ENCODE measurements at places on chromosomes 11 and 22.

DNA sequence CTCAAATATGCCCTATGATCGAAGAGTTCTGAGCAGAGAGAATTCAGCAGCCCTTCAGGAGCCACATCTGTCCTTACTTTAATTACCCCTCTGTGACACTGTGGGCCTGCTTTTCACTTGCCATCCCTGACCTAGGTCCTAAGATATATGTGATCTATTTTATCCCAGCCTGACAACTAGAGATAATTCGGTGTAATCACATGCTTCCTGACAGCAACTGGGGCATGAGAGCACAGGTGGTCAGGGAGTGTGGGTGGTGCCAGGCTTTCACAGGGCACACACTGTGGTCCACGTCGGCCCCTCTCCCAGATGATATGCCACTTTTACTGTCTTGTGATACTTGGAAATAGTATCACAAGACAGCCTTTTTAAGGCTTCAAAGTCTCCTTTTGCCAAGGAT lies 3.9 kb downstream of the TUBA8 start:
- H3K4me1 ChIP-seq, result peaks cover 33% of the 10 kb centered on the region
- no peaks in the 10 kb centered on the region for H3K36me3 ChIP-seq
- H3K27ac ChIP-seq, result no peak overlapping the region
- no peak overlapping the region for H3K4me3 ChIP-seq

DNA sequence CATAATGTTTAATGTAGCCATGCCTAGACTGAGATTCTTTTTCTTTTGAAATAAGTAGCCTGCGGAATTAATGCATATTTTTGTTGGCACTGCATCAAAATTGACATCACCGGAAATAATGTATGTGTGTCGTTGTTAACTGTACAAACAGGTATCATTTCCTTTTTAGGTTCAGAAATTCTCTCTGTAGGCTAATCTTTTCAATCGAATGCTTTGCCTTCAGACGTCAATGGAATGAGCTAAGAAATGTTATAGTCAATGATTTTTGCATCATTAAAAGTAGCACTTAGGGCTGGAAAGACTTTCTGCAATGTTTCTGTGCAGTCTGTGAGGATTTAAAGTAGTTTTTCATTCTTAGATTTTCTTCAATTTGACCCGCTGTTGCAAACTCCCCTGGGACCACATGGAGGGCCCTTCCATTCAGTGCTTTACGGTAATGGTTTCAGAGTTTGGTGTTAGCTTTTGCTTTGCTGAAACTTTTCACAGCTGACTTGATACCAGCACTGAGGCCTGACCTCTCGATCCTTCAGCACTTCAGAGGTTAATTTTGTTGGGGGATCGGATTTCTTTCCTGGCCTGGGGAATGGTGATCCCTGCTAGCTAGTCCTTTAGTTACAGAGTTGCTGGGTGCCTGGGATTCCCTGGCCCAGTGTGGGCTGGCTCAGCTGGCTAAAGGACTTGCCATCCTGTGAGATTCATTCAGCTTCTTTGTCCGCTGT lies 137.8 kb downstream of the DBX1 start:
- H3K4me1 ChIP-seq, result no peaks in the 10 kb centered on the region
- no peak overlapping the region for H3K4me3 ChIP-seq
- H3K36me3 ChIP-seq, result no peaks in the 10 kb centered on the region
- no peaks in the 10 kb centered on the region for H3K27me3 ChIP-seq

- no peak overlapping the region for H3K27ac ChIP-seq
- peaks cover 5% of the 10 kb centered on the region for H3K36me3 ChIP-seq
- H3K4me1 ChIP-seq, result no peaks in the 10 kb centered on the region
- H3K4me3 ChIP-seq, result no peak overlapping the region
- DNase-seq, result no peak
Measured at GRCh38 chr11:34997952-34998528, 81.6 kb downstream of the PDHX start.

DNA sequence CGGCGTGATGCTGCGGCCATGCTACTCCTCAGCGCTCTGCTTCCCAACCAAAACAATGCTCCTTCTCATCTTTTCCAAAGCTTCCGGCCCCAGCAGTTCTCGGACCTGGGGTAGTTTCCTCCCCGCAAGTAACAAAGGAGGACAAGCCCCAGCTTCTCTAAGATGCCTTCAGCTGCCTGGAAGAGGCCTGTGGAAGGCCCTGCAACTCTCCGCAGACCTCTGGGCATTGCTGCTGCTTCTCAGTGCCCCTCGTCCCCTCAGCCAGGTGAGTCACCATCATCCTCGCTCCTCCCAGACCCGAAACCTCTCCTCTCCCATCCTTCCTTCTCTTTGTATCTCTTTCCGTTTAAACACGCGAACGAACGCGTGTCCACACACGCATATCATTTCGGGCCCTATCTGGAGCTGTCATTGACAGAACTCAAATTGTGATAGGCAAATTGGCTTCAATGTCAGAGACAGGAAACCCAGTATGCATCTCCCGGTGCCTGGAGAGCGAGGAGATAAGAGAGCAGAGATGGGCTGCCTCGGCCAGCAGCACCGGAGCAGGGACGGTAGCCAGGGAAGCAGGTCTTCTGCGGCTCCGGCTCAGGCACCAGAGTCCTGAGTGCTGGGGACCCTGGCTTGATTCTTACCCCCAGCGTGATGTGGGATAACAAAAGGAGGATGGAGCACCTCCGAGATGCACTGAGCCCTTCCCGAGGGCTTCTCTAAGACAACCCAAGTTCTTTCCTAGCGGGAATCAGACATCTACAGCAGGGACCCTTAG lies 22.0 kb upstream of the JAM3 start:
- H3K27me3 ChIP-seq, result no peaks in the 10 kb centered on the region
- H3K4me1 ChIP-seq, result peaks cover 8% of the 10 kb centered on the region
- H3K36me3 ChIP-seq, result no peaks in the 10 kb centered on the region
- no peak overlapping the region for H3K27ac ChIP-seq
- no peak overlapping the region for H3K4me3 ChIP-seq

- H3K27me3 ChIP-seq, result no peaks in the 10 kb centered on the region
- H3K4me3 ChIP-seq, result no peak overlapping the region
- no peaks in the 10 kb centered on the region for H3K36me3 ChIP-seq
- H3K27ac ChIP-seq, result no peak overlapping the region
- H3K4me1 ChIP-seq, result peaks cover 8% of the 10 kb centered on the region
Measured at GRCh38 chr11:64153812-64154211, 12.1 kb downstream of the MACROD1 start.

DNA sequence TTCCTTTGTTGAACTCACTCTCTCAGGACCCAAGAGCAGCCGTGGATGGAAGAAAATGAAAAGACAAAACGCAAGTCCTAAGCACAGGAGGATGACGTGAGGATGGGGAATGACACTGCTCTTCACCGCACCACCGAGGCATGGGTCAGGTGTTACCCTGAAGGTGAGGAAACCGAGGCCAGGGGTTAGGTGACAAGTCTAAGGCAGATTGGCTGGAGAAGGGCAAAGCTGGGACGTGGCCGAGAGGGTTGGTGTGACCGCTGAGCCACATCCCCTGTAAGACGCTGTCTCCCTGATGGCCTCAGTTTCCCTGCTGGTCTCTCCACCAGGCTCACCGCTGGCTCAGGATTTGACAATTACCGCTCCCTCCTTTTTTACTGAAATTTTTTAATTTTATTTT lies 284.4 kb downstream of the CTTN start:
- H3K36me3 ChIP-seq, result no peaks in the 10 kb centered on the region
- H3K4me1 ChIP-seq, result no peaks in the 10 kb centered on the region
- peaks cover 8% of the 10 kb centered on the region for H3K27me3 ChIP-seq
- no peak for DNase-seq

GRCh38 chr22:29998627-29999384 lies 81.5 kb upstream of the HORMAD2 start:
- no peak overlapping the region for H3K4me3 ChIP-seq
- no peak overlapping the region for H3K27ac ChIP-seq
- H3K27me3 ChIP-seq, result no peaks in the 10 kb centered on the region
- H3K4me1 ChIP-seq, result no peaks in the 10 kb centered on the region

DNA sequence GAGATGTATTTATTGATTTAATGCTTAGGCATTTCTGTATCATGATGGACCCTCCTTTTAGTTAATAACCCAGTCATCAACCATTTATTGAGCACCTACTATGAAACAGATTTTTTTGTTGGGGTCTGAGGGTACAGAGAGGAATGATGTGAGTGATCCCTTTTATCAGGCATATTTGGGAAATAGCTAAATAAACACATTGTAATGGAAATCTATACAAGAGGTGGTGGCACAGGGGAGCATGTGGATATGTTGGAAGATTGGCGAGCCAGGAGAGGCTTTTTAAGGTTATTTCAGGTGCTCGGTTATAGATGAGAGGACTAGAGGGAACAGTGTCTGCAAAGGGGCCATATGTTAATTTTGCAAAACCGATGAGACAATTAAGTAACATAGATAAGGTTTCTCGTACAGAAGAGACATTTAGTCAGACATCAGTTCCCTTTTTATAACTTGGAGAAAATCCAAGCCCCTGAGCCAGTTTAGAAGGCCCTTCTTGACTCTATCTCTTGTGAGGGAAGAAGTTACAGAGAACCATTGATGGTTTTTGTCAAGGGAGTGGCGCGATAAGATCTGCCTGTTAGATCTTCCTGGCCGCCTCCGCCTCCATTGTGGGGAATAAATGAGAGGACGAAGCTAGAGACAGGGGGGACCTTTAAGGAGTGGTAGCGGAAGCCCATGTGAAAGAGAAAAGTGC lies 2.0 kb downstream of the ATXN10 start:
- DNase-seq, result no peak
- peaks cover 22% of the 10 kb centered on the region for H3K4me1 ChIP-seq
- no peaks in the 10 kb centered on the region for H3K27me3 ChIP-seq
- no peaks in the 10 kb centered on the region for H3K36me3 ChIP-seq

DNA sequence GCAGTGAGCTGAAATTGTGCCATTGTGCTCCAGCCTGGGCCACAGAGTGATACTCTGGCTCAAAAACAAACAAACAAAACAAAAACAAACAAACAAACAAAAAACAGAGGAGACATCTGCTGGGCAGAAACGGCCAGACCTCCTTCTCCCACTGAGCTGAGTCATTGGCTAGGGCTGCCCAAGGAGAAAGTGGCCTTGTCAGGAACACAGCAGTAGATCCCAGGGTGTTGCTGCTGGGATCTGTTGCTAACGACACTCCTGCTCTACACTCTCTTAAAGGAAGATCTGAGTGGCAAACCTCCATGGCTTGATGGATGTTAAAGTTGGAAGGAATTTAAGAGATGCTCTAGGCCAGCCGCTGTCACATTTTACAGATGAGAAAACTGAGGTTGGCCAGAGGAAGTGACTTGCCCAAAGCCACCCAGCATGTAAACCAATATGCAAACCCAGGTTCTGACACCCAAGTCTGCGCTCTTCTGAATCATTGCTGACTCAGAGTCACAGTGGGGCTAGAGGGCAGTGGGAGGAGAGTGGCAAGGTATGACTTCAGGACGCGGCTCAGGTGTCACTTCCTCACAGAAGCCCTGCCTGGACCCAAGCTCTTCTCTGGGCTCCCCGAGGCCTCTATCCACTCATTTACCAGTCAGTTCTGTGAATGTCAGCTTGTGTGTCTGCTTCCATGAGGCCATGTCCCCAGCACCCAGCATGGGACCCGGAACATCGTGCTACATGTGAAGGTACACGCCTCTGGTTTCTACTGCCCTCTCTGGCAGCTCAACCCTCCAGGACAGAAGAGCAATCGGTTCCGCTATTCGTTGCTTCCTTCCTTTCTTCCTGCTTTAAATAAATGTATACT lies 11.3 kb upstream of the GDPD5 start:
- no peak overlapping the region for H3K4me3 ChIP-seq
- no peak overlapping the region for H3K27ac ChIP-seq
- no peaks in the 10 kb centered on the region for H3K27me3 ChIP-seq
- peak; percentile 56 for DNase-seq
- H3K4me1 ChIP-seq, result peaks cover 26% of the 10 kb centered on the region
- H3K36me3 ChIP-seq, result no peaks in the 10 kb centered on the region

DNA sequence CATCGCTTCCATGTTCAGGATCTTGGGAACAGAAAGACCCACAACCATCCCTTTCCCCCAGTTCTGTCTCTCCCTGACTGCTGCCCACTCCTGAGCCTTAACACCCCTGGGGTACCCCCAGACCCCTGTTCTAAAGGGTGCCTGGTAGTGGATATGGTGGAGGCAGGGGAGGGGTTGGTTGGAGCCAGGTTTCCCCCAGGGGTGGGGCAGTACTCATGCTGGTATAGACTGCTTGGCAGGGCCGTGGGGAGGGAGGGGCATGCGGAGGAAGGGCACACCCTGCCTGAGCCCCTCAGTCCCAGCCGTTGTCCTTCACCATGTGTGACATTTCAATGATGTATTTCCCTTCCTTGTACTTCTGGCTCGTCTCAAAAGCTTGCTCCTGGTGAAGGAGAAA lies 4.0 kb downstream of the YPEL4 start:
- no peak overlapping the region for H3K4me3 ChIP-seq
- H3K4me1 ChIP-seq, result peaks cover 45% of the 10 kb centered on the region
- no peaks in the 10 kb centered on the region for H3K36me3 ChIP-seq
- DNase-seq, result no peak
- H3K27ac ChIP-seq, result no peak overlapping the region

DNA sequence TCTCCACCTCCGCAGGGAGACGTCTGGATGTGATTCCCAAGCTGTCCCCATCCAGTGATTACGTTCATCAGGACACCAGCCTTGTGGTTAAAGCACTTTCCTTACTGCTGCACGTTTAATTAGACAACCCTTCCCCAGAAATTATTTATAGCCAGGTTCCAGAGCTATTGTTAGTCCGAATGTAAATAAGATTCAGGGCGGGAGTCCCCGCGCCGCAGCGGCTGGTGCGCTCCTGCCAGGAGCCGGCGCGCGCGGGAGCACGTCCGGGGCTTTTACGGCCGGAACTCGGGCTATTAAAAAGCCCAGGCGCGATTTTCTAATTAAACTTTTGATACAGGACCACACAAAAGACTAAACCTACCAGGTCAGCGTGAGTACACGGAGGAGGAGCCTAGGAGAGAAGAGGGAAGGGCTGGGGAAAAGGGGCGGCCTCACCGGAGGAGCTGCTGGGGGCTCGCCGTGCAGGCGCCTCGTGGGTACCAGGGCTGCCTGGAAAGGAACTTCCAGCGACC lies 538.3 kb downstream of the OPCML start:
- H3K4me1 ChIP-seq, result no peaks in the 10 kb centered on the region
- H3K27me3 ChIP-seq, result peaks cover 7% of the 10 kb centered on the region
- H3K36me3 ChIP-seq, result no peaks in the 10 kb centered on the region

DNA sequence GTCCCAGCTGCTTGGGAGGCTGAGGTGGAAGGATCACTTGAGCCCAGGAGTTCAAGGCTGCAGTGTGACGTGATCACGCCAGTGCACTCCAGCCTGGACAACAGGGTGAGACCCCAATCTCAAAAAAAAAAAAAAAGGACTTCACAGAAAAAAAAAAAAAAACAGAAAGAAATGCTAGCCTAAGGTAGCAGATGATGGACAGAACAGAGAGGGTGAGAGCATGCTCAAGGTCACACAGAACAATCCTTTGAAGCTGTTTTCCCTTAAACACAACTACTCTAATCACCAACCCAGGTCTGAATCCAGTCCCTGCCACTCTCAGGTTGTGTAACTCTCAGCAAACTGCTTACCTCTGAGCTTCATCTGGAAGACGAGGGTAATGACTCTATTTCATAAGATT lies 9.7 kb downstream of the ZMAT5 start:
- H3K27ac ChIP-seq, result no peak overlapping the region
- no peak overlapping the region for H3K4me3 ChIP-seq
- no peaks in the 10 kb centered on the region for H3K27me3 ChIP-seq
- no peaks in the 10 kb centered on the region for H3K36me3 ChIP-seq
- H3K4me1 ChIP-seq, result no peaks in the 10 kb centered on the region

GRCh38 chr11:108596701-108597100 lies 3.1 kb upstream of the EXPH5 start:
- no peak overlapping the region for H3K4me3 ChIP-seq
- no peak overlapping the region for H3K27ac ChIP-seq
- no peak for DNase-seq
- H3K4me1 ChIP-seq, result peaks cover 15% of the 10 kb centered on the region

GRCh38 chr11:12679471-12679870 lies 5.2 kb downstream of the TEAD1 start:
- H3K4me1 ChIP-seq, result peaks cover 6% of the 10 kb centered on the region
- DNase-seq, result no peak
